ENCODE measurements at places on chromosomes 1 and 21. TPM values are rescaled to one million over a fixed set of nuclear protein-coding genes. Genes with fewer than 3 reads are reported as not detected.

The LYPD8 gene
- 0.09 TPM for polyA plus RNA-seq

GRCh38 chr1:77044133-77044849 is 174.9 kb downstream of the PIGK start:
- DNase-seq, result no peak
- H3K4me1 ChIP-seq, result no peaks in the 10 kb centered on the region
- no peak overlapping the region for H3K4me3 ChIP-seq
- no peak overlapping the region for H3K27ac ChIP-seq
- H3K36me3 ChIP-seq, result no peaks in the 10 kb centered on the region

DNA sequence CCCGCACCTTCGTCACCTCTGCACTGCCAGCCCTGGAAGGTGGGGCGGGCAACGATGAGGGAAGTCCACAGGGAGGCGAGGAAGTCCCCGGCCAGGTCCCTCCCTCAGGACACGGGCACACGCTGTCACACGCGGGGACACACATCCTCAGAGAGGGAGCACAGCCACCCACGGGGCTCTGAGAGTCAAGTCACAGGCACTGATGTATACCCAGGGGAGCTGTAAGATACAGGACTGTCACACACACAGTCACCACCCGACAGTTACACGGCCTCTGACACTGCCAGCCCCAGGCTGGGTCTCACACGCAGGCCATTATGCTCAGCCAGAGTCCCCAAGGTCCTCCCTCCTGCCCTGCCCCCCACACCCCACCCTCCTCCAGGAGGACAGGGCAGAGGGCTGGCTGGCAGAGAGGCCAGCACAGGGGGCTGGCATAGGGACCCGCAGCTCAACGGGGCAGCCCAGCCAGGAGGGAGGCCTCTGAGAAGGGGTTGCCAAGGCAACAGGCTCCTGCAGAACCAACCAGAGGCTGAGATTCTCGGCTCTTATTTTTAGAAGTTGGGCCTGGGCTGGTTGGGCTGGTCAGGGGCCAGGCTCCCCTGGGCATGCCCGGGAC is 17.7 kb upstream of the ADGRB2 start:
- H3K4me1 ChIP-seq, result peaks cover 25% of the 10 kb centered on the region
- no peak overlapping the region for H3K4me3 ChIP-seq
- no peaks in the 10 kb centered on the region for H3K27me3 ChIP-seq

- peak overlapping the region; percentile 82 for H3K27ac ChIP-seq
- H3K4me3 ChIP-seq, result no peak overlapping the region
- peak; percentile 70 for DNase-seq
- no peaks in the 10 kb centered on the region for H3K36me3 ChIP-seq
- H3K4me1 ChIP-seq, result peaks cover 47% of the 10 kb centered on the region
- H3K27me3 ChIP-seq, result no peaks in the 10 kb centered on the region
These were observed 46.9 kb downstream of the SLX9 start for GRCh38 chr21:44986471-44987291.

Measured in spleen (tissue), 13 donors.